ENCODE measurements at places on chromosomes 3 and 15. TPM values are rescaled to one million over a fixed set of nuclear protein-coding genes. Genes with fewer than 3 reads are reported as not detected.

The MESP1 gene
- total RNA-seq = 0.36 TPM

The ALDH1A3 gene
- 30.6 TPM for total RNA-seq

The RUBCN gene
- 17.2 TPM for total RNA-seq

The TRPM1 gene
- total RNA-seq = 0.27 TPM

The SLC28A2 gene
- not detected for total RNA-seq

The AP3B2 gene
- not detected for total RNA-seq

The RTP3 gene
- not detected for total RNA-seq

The TEX264 gene
- total RNA-seq = 24.2 TPM

The SLC2A2 gene
- not detected for total RNA-seq

The CCR9 gene
- not detected for total RNA-seq
